MCF 10A (cell line): ENCODE measurements at places on chromosomes 12 and 14. TPM values are rescaled to one million over a fixed set of nuclear protein-coding genes. Genes with fewer than 3 reads are reported as not detected.

- peak; percentile 56 for DNase-seq
- no peaks in the 10 kb centered on the region for H3K27me3 ChIP-seq
- peaks cover 13% of the 10 kb centered on the region for H3K4me1 ChIP-seq
- no peak overlapping the region for H3K4me3 ChIP-seq
Observed at GRCh38 chr12:71160585-71160984, 2.8 kb upstream of the TSPAN8 start.

DNA sequence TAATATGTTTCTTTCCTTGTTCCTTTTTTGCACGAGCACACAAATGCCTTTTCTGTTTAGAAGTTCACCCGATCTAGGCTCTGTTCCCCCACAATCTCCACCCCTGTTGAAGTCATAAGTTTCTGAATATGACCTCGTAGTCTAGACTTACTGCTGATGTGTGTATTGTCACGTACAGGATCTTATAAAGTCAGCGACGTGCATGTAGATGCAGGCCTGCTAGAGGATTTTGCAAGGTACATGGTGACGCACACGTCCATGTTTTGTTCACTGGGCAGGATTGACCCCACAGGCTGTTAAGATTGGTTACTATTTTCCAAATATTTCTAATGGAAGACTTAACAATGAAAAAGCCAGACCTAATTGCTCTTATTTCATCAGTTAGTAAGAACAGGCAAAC lies 46.2 kb upstream of the CCDC91 start:
- DNase-seq: no peak
- H3K4me1 ChIP-seq: no peaks in the 10 kb centered on the region
- H3K27me3 ChIP-seq: no peaks in the 10 kb centered on the region
- no peak overlapping the region for H3K4me3 ChIP-seq

DNA sequence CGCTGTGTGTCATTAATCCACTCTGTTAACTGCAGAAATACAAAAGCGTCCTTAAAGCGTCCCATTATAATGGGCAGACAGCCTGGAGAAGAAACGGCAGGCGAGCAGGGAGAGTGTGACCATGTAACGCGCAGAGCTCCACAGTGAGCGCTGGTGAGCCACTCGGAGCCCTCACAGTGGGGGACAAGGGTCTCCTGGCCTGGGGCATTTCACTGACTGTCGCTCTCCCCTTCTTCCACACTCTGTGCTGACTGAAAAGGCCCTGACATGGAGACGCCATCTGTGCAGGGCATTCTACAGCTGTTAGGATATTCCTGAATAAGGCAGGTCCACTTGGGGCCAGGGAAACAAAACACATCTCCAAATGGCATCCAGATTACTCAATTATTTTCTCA lies 24.2 kb downstream of the CCDC92 start:
- H3K4me1 ChIP-seq: no peaks in the 10 kb centered on the region
- no peak for DNase-seq
- no peak overlapping the region for H3K27ac ChIP-seq
- H3K27me3 ChIP-seq: no peaks in the 10 kb centered on the region

DNA sequence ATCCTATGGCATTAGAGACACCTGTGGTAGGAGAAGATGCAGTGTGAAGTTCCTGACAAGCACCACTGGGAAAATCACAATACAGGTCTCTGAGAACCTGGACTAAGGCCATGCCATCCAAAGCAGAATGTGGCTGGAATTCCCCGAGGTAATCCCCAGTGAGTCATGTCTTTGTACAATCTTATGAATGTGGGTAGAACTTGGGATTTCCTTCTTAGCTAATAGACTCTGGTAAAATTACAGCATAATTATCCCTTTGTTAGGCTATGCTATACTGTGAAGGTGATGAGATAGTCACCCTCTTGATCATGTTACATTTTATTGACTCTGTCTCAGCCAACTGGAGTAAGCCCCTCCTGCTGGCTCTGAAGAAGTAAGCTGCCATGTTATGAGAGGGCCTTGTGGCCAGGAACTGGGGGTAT lies 224.3 kb upstream of the DCN start:
- peak; percentile 94 for DNase-seq
- H3K27ac ChIP-seq: peak overlapping the region; percentile 57
- H3K27me3 ChIP-seq: no peaks in the 10 kb centered on the region
- no peaks in the 10 kb centered on the region for H3K36me3 ChIP-seq
- no peak overlapping the region for H3K4me3 ChIP-seq
- H3K4me1 ChIP-seq: peaks cover 5% of the 10 kb centered on the region

The DLGAP5 gene
- 13.4 and 17.6 TPM in 2 replicates for total RNA-seq

- H3K27me3 ChIP-seq: no peaks in the 10 kb centered on the region
- H3K36me3 ChIP-seq: no peaks in the 10 kb centered on the region
- H3K27ac ChIP-seq: no peak overlapping the region
- H3K4me1 ChIP-seq: no peaks in the 10 kb centered on the region
- H3K4me3 ChIP-seq: no peak overlapping the region
- DNase-seq: no peak
Observed at GRCh38 chr14:91078095-91078737, 17.8 kb upstream of the RPS6KA5 start.

DNA sequence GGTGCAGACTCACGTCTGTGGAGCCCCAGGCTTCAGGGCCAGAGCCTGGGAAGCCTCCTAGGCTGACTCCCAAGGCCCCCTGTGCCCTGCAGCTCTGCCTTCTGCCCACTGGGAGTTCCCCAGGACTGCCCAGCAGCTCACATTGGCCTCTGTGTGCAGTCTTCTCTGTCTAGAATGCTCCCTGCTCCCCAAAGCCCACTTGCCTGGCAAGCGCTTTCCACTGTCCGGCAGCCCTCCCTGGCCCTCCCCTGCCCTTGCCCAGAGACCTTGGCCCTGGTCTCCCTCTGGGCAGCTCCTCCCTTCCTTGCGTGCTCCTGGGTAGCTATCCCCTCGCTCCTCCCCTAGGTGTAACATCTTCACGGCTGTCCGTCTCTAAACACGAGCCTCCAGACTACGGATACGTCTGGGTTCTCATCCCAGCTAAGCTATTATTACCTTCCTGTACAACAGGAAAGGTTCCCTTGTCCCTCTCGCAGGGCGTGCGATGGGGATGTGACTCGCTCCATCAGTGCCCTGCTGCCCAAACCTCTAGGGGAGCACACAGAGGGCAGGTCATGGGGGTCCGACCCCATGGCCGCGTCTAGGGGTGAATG lies 325.5 kb upstream of the RTL1 start:
- no peaks in the 10 kb centered on the region for H3K27me3 ChIP-seq
- no peak overlapping the region for H3K27ac ChIP-seq
- H3K4me3 ChIP-seq: no peak overlapping the region
- no peaks in the 10 kb centered on the region for H3K36me3 ChIP-seq
- H3K4me1 ChIP-seq: no peaks in the 10 kb centered on the region

- H3K36me3 ChIP-seq: no peaks in the 10 kb centered on the region
- H3K4me1 ChIP-seq: peaks cover 8% of the 10 kb centered on the region
- no peak for DNase-seq
- no peak overlapping the region for H3K4me3 ChIP-seq
- no peaks in the 10 kb centered on the region for H3K27me3 ChIP-seq
Observed at GRCh38 chr12:61563665-61564450, 696.3 kb upstream of the USP15 start.

DNA sequence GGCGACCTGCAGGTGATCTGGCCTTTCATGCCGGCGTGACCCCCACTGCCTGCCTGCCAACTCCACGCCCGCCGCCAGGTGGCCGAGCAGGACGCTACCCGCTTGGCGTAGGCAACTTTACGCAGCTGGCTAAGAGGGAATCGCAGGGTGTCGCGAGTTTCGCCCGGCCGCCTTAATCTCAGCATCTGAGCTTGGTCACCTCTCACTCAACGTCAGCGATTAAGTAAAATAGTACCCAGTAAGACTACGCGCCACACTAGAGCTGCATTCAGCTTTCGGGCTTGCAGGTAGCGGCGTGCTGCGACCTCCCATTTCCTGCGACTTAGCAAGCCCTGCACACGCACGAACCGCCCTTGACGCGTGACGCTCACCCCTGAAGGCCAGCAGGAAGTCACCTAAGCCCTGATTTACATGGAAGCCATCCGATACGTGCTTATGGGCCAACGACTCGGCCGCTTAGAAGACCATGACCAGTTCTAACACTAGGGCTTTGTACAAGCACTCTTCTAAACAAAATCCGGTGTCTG lies 33.2 kb downstream of the WBP11 start:
- H3K27me3 ChIP-seq: no peaks in the 10 kb centered on the region
- H3K4me3 ChIP-seq: peak overlapping the region; percentile 98
- DNase-seq: peak; percentile 81
- H3K4me1 ChIP-seq: peaks cover 11% of the 10 kb centered on the region

The FAM216A gene
- total RNA-seq: 19.9 and 25.8 TPM in 2 replicates

GRCh38 chr14:94569381-94570001 lies 8.2 kb downstream of the SERPINA4 start:
- no peak overlapping the region for H3K4me3 ChIP-seq
- no peaks in the 10 kb centered on the region for H3K36me3 ChIP-seq
- no peaks in the 10 kb centered on the region for H3K27me3 ChIP-seq
- no peak overlapping the region for H3K27ac ChIP-seq
- no peak for DNase-seq

DNA sequence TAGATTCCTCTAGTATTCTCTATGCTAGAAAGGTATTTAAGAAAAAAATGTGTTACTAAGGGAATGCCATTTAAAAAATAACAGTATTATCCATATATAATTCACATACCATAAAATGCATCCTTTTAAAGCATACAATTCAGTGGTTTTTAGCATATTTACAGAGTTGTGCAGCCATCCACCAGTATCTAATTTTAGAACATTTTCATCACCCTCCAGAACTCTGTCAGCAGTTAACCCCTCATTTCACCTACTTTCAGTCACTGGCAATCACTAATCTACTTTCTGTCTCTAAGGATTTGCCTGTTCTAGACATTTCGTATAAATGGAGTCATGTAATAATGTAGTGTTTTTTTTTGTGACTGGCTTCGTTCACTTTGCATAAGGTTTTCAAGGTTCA lies 33.4 kb downstream of the TBC1D15 start:
- H3K27me3 ChIP-seq: no peaks in the 10 kb centered on the region
- no peak overlapping the region for H3K4me3 ChIP-seq
- H3K4me1 ChIP-seq: peaks cover 15% of the 10 kb centered on the region
- no peak for DNase-seq
- no peak overlapping the region for H3K27ac ChIP-seq

The SMCO2 gene
- 0.37 TPM in 1 of 2 replicates, not detected in the other for total RNA-seq

- no peaks in the 10 kb centered on the region for H3K36me3 ChIP-seq
- H3K4me3 ChIP-seq: peak overlapping the region; percentile 28
- H3K27me3 ChIP-seq: no peaks in the 10 kb centered on the region
- H3K27ac ChIP-seq: peak overlapping the region; percentile 90
Observed at GRCh38 chr12:112116232-112117060, 7.9 kb upstream of the NAA25 start.

DNA sequence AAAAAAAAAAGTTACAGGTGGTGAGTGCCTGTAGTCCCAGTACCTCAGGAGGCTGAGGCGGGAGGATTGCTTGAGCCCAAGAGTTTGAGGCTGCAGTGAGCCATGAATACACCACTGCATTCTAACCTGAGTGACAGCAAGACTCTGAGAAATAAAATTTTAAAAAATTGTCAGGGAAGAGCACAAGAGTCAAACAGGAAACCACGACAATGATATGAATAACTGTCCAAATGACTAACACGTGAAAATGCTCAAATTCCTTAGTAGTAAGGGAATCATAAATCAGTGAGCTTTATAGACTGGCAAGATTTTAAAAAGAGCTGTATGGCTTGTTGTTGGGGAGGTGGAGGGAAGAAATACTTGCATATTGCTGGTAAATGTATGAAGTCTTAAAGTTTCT lies 12.9 kb upstream of the ASPG start:
- no peak overlapping the region for H3K4me3 ChIP-seq
- no peak for DNase-seq
- H3K27ac ChIP-seq: no peak overlapping the region
- H3K27me3 ChIP-seq: no peaks in the 10 kb centered on the region
- H3K36me3 ChIP-seq: no peaks in the 10 kb centered on the region

DNA sequence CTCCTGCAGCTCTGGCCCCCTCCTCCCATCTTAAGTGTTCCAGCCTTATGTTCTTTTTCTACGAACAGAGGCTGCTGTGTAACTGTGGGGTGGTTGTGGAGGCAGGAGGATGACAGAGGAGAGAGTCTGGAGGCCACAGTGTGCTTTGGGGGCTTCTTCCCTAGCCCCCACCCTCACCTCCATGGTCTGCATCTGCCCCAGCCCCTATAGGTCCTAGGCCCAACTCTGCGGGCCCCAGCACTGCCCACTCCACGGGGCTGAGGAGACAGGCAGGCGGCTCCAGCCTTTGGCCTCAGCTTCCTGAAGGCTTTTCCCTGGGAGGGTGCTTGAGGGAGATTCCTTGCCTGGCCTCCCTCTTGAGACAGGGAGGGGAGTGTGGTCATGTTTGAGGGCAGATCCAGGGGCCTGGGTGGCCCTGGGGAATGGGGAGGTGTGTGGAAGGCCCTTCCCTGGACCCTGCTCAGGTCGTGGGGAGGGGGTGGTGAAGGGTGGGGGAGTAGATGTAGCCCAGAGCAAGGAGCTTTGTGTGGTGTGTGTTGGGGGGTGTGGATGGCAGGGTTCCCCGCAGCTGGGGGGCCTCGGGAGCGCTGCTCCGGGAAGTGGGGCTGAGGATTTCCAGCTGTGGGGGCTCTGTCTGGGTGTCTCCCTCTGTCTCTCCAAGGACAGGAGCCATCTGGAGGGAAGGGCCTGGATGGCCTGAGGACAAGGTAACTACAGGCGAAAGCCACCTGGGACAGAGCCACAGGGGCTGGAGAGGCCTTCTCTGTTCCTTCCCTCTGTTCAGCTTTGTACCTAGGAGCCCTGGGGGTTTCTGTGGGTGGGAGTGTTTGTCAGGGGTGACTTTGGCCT lies 1.1 kb downstream of the SMIM41 start:
- peaks cover 3% of the 10 kb centered on the region for H3K27me3 ChIP-seq
- H3K4me1 ChIP-seq: peaks cover under 1% of the 10 kb centered on the region
- H3K27ac ChIP-seq: no peak overlapping the region
- DNase-seq: no peak

The AMHR2 gene
- not detected in 2 replicates for total RNA-seq

- H3K27me3 ChIP-seq: peaks cover 53% of the 10 kb centered on the region
- no peak overlapping the region for H3K27ac ChIP-seq
- H3K4me3 ChIP-seq: no peak overlapping the region
- H3K4me1 ChIP-seq: peaks cover 5% of the 10 kb centered on the region
- DNase-seq: no peak
- H3K36me3 ChIP-seq: no peaks in the 10 kb centered on the region
Observed at GRCh38 chr14:70186900-70187451, 1.8 kb downstream of the SLC8A3 start.

The SLC4A8 gene
- 0.56 and 1.1 TPM in 2 replicates for total RNA-seq

GRCh38 chr12:104423809-104424208 lies 32.9 kb upstream of the CHST11 start:
- H3K4me3 ChIP-seq: no peak overlapping the region
- no peaks in the 10 kb centered on the region for H3K36me3 ChIP-seq
- no peak overlapping the region for H3K27ac ChIP-seq
- no peak for DNase-seq
- H3K4me1 ChIP-seq: peaks cover 5% of the 10 kb centered on the region

- peaks cover 10% of the 10 kb centered on the region for H3K4me1 ChIP-seq
- H3K27me3 ChIP-seq: peaks cover 16% of the 10 kb centered on the region
- H3K36me3 ChIP-seq: peaks cover 12% of the 10 kb centered on the region
- H3K27ac ChIP-seq: no peak overlapping the region
- H3K4me3 ChIP-seq: no peak overlapping the region
Observed at GRCh38 chr14:105204206-105204930, 23.3 kb upstream of the NUDT14 start.

- no peak overlapping the region for H3K27ac ChIP-seq
- H3K4me1 ChIP-seq: no peaks in the 10 kb centered on the region
- H3K4me3 ChIP-seq: no peak overlapping the region
Observed at GRCh38 chr14:91299121-91300115, 54.9 kb upstream of the GPR68 start.

The KLRF1 gene
- total RNA-seq: not detected in 2 replicates

The ALG10B gene
- total RNA-seq: 3.9 and 9.5 TPM in 2 replicates
